ENCODE measurements at places on chromosomes 3 and 15.

- DNase-seq: no peak
Observed at GRCh38 chr3:172476347-172476746, 28.1 kb upstream of the GHSR start.

GRCh38 chr3:140091143-140091542 lies 156.2 kb downstream of the CLSTN2 start:
- no peak for DNase-seq

DNA sequence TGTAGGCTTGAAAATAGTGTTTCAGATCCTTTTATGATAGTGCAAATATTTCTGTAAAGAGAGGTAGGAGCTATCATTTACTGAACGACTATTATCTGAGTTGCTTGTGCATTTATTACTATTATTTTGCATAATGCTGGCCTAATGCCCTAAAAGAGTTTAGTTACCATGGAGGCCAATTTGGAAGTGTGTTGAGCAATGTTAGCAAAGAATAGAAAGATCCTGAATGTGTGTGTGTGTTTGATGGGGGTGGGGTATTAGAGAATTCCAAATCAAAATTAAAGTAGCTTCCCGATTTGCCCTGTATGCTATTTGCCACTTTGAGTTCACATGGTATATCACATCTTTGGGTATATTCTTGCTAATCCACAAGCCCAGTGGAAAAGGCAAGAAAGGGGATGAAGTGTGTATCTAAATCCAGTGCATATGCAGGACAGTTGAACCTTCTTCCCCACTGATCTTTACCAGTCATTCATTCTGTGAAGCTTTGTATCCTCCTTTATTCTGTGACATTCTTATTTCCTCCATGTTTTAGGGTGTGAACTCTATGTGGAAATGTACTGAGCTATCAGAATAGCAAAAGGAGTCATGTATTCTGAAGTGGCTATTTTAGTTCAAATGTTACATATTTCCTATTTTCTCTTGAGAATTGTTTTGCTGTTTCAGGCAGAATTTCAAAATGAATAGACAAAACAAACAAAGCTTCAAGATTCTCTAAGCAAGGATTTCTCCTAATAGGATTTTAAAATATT lies 45.7 kb upstream of the PLSCR5 start:
- no peak for DNase-seq

- DNase-seq: no peak
Observed at GRCh38 chr15:49900903-49901235, 218.2 kb downstream of the ATP8B4 start.

- no peak for DNase-seq
Observed at GRCh38 chr15:89533861-89534544, 37.6 kb upstream of the RHCG start.

GRCh38 chr15:73233623-73234022 lies 135.1 kb downstream of the HCN4 start:
- DNase-seq: no peak

- DNase-seq: no peak
Observed at GRCh38 chr3:48268936-48269561, 28.1 kb downstream of the ZNF589 start.

DNA sequence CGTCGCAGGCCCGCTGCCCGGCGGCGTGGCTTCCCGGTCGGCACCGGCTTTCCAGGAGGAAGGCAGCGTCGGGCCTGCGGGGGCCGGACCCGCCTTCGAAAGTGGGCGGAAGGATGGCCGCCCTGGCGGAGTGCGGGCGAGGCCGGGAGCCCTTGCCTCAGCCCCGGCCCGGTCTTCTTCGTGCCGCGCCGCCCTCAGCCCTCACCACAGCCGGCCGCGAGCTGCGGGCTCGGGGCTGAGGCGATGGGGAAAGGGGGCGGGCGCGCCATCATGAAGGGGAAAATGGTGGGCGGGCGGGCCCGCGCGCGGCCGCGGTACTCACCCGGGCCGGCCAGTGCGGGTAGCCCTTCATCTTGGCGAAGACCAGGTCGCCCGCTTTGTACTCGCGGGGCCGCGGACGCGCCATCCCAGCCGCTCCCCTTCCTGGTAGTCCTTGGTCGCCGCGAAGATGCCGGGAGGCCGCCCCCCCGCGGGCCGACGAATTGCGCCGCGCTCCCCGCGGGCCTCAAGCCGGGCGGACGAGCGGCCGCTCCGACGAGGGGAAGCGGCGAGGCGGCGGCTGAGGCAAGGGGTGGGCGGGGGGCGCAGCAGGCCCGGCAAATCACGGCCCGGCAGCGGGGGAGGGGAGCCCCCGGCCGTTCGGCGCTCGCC lies 489 bp downstream of the HDGFL3 start:
- no peak for DNase-seq

Data from glomerular endothelial cell (primary cell).